ENCODE measurements at places on chromosomes 3 and 15. TPM values are rescaled to one million over a fixed set of nuclear protein-coding genes. Genes with fewer than 3 reads are reported as not detected.
A peak's percentile ranks its signal among the peaks of the same experiment; 100 is the strongest.

- no peak for DNase-seq
Observed at GRCh38 chr3:89504432-89504831, 397.0 kb downstream of the EPHA3 start.

DNA sequence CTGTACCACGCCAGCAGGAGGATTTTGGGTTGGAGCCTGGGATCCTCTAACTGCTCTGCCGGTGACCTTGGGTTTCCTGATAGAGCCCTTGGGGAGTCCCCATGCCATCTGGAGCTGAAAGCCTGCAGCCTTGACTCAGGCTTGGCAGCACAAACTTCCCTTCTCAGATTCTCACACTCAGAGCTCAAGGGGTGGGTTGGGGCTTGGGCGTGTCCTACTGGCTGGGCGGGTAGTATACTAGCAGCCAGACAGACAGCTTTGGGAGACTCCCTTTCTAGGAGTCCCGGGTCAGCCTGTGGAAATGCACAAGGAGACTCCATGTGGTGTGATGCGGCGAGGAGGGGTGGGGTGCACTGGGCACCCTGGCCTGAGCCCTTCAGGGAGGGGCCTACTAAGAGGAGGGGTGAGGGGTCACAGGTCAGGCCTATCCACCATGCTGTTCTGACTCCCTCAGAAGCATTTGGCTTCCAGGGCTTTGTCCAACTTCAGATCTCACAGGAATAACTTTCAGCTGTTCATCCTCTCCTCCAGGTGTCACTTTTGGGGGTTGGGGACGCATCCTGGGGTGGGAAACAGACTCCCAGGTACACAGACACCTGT is 21.6 kb upstream of the PLXNA1 start:
- peak; percentile 85 for DNase-seq

DNA sequence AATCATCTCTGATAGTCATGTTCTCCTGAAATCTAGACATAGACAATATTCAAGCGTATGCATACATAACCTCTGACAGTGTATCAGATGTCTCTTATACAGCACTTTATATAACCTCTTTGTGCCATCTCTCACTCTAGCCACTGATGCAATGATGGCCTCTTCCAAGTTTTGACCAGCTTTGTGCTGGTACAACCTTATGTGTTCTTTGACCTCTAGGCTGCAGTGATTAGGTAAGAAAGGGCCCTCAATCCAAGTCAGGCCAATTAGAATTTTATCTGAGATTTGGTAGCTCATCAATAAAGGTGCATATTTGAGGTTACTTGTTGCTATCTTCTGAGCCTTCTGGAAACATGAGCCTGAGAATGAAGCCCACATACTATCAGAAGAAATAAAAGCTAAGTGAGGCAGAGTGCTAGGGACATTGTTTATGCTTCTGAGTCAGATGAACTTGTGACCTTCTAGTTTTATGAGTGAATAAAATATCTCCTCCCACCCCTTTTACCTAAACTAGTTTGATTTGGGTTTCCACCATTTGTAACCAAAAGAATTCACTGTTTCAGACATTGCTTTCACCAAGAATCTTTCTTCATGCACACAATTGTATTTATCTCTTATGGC is 283.2 kb upstream of the SUCLG2 start:
- no peak for DNase-seq

DNA sequence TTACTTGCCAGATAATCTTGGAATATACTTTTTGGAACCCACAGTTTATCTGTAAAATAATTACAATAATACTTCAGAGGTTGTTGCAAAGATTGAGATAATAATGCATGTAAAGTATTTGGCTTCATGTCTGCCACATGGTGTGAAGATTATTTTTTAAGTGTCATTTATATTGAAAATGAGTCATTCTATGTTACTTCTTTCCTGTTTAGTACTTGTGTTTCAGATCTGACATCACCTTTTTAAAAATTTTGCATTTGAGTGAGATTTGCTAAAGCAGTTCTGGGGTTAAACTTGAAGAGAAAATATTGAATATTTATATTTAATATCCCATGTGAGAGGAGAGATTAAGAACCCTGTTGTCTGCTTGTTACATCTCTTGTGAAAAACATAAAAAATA is 31.2 kb downstream of the IQGAP1 start:
- DNase-seq, result no peak

Gene TAGLN3
- polyA plus RNA-seq, result 3.5 TPM

Gene PLIN1
- polyA plus RNA-seq, result 0.44 TPM

Gene KCNAB1
- polyA plus RNA-seq, result 4.3 TPM

All from muscle of leg (tissue), 16 donors.